Cerebellar cortex (tissue), 1 donor: ENCODE measurements at places on chromosomes 3 and 15.
A peak's percentile ranks its signal among the peaks of the same experiment; 100 is the strongest.

- DNase-seq: no peak
Observed at GRCh38 chr3:94614192-94614591, 551.3 kb downstream of the NSUN3 start.

DNA sequence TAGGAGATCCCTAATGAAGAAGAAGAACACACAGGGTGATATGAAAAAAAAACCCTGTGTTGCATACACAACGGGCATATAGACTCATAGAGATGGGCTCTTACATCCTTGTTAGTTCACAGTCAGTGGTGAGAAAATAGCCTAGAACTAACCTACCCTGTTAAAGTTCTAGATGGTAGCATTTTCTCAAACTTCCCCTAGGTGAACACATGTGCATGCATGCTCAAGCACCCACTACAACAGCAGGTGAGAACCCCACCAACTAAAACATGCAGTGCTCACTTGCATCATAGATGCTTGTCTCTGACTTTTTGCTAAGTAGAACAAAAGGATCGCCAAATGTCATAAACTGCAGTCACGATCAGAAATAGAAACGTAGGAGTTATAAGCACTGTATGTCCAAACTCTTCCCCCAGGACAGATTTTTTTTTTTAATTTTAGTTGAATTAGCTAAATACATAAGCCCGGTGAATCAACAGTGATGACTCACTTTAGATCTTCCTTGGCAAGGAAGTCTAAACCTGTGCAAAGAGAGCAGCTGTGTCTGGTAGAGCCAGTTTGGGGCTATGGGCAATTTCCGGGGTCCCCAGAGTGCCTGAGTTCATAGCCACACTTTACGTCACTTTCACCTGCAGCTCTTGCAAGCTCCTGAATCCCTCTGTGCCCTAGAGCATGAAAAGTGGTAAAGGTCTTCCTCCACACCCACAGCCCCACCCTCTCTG is 96.2 kb upstream of the SEMA6D start:
- DNase-seq: no peak

GRCh38 chr3:124391774-124392173 is 338.5 kb upstream of the UMPS start:
- no peak for DNase-seq

DNA sequence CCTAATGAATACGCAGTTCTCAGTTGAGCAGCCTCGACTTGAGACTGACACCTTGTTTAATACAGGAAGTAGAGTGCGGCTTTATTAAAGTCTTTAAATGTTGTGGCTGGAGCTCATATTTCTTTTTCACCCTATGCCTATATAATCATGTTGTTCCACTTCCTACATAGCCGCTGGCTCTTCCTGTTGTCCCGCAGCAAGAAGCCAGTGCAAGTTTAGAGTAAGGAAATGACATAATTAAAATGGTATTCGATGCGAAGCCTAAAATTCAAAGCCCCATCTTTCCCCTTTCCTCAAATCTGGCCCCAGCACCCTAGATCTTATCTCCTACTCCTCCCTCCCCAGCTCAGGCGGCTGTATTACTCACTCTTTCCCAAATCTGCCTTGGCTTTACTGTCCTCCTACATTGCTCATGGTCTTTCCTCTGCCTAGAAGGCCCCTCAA is 7.5 kb upstream of the PHLDB2 start:
- DNase-seq: no peak

DNA sequence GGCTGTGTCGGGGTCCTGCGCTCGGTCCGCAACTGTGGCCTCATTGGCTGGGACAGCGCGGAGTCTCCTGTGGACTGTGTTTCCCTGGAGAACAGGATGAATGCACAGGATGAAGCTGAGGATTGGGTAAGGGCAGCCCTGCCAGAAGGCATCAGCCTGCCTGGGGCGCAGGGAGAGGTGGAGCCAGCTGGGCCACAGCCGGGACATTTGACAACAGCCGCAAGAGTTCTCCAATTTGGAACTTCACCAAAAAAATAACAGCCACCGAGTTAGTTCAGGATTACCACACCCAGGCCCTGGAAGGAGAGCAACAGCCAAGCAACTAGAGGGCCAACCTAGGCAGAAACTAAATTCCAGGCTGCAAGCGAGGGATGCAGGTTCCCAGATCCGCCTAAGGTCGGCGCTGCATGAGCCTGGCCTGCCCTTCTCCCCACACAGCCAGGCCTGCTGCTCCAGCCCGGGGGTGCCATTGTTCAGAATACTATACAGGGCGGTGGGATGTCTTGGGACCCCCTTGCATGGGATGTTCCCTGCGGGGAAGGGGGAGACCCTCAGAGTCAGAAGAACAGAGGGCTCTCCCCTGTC is 229.3 kb downstream of the OCA2 start:
- peak; percentile 73 for DNase-seq

GRCh38 chr3:113213896-113214587 is 2.7 kb downstream of the BOC start:
- DNase-seq: no peak

DNA sequence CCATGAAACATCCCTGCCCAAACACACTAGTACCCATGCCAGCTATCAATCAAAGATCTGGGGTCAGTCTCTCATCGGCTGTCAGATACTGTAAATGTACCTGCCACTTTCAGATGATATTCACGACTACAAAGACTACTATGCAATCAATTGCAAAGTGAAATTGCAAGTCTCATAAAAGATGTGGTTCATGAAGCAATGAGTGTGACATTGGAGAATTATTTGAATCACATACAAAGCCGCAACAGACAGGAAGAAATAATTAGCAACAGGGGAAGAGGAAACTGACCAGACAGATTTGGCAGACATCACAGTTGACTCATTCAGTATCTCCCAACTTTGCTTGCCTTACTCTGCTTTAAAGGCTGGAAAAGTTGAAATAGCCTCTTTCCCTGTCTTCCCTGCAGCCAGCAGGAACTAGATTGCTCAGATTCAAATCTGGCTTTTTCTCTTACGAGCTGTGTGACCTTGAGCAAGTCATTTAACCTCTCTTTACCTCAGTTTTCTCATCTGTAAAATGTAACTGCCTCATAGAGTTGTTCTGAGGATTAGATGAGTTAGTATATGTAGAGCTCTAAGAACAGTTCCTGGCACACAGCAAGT is 95.7 kb upstream of the C3orf80 start:
- no peak for DNase-seq

GRCh38 chr3:144480416-144480919 is 508.8 kb downstream of the DIPK2A start:
- DNase-seq: no peak

- no peak for DNase-seq
Observed at GRCh38 chr3:129440618-129441190, 680 bp downstream of the IFT122 start.

DNA sequence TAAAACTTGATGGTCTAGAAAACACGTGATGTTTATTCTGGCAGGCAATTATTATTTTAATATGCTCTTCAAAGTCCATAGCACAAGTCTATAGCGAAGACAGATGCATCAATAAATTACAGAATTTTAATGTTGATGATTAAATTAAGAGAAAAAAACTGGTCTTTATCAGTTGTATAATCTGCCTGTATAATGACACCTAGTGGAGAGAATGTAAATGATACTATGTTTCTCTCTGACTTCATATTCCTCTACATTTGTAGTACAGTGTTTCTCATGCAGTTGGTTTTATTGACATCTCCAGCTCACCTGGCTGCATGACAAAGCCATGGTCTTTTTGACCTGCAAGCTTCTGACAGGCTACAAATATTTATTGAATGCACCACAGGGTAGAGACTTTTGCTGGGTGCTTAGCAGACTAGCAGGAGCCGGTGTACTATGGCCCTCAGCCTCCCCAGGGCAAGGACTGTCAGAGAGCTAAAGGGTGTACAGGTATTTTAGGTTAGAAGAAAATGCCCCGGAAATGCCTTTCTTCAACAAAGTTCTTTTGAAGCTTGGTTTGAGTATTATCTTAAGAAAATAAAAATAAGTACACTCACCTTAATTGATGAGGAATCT is 289.9 kb downstream of the GAP43 start:
- no peak for DNase-seq

DNA sequence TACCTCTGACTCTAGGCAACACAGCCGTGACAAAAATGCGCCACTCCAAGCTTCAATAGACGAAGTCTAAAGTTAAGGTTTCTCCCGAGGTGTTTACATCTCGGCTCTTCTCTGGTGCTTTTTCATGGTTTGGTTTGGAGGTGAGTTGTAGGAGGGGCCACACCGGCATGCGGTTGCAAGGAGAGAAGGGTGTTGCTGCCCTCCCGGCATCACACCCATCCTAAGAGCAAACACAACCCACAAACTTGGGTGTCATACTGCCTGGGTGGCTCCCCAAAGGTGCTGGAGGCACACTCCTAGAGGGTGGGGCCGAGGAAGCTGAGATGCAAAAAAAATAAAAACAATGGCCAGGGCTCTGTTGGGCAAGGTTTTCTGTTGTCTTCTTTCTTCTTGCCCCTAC is 225.2 kb upstream of the ICE2 start:
- DNase-seq: no peak

GRCh38 chr3:169455472-169455871 is 208.0 kb downstream of the MECOM start:
- DNase-seq: no peak

DNA sequence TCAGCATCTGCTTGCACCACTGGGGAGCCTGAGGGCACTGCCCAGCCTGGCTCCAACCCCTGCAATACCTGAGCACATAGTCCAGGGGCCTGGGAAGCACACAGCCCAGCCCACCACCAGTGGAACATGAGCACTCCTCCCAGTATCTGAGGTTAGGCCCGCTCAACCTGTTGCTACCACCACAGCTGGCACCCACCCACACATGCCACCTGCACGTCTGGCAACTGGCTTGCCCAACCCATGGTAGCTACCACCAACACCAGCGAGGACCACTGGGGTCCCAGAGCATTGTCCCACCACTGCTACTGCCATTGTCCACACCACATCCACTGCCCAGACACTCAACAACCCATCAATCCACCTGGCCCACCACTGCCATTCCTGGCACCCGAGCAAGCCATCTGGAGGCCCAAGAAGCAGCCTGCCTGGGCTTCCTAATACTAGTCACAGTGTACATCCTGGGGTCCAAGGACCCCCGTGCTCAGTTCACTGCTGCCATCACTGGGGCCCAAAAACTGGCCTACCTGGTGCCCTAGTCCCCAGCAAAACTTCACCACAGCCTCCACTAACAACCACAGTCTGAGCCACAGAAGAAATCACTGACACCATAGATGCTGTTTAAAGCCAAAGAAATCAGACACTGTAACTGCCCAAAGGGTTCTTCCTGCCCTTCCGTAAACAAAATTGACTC is 62.1 kb upstream of the TBC1D23 start:
- no peak for DNase-seq

- no peak for DNase-seq
Observed at GRCh38 chr15:60799885-60800284, 320.9 kb upstream of the ICE2 start.

- DNase-seq: no peak
Observed at GRCh38 chr15:95584088-95584487, 746.4 kb upstream of the NR2F2 start.

DNA sequence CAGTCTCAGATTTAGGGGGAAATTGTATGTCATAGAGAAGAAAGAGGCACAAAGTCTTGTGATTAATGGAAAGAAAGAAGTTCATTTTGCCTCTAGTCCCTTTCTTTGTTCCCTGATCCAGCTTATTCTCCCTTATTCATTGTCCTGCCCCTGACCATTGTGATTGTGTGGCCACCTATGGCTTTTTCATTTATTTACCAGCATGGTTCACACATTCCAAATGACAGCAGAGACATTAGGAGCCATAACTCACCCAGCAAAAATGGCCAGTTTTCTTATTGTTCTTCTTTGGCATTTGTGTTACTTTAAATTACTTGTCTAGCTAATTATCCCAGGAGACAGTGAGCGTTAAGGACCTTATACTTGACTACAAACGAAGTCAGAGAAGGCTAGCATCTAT is 36.3 kb upstream of the SGO1 start:
- no peak for DNase-seq

DNA sequence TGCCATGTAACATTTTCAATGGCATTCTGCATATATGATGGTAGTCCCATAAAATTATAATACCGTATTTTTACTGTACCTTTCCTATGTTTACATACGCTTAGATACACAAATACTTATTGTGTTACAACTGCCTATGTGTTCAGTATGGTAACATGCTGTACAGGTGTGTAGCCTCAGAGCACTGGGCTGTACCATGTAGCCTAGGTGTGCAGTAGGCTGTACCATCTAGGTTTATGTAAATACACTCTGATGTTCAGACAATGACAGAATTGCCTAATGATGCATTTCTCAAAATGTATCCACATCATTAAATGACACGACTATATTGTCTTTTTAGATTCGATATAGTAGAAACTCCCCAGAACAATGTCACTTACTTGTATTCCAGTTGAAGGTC is 22.7 kb downstream of the CD80 start:
- DNase-seq: no peak

DNA sequence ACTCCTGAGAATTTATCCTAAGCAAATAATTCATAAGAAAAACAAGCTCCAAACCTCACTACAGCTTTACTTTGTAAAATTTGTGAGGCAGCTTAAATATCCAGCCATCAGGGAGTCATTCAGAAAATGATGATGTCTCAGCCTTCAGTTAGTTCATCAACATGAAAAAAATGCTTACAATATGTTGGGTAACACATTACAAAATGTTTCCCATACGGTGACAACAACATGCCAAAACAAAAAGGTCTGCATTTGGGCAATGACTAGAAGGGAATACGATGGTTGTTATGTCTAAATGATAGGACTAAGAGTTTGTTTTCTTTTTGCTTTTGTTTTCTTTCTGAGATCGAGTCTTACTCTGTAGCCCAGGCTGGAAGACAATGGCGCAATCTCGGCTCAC is 47.0 kb upstream of the CFAP161 start:
- DNase-seq: no peak

DNA sequence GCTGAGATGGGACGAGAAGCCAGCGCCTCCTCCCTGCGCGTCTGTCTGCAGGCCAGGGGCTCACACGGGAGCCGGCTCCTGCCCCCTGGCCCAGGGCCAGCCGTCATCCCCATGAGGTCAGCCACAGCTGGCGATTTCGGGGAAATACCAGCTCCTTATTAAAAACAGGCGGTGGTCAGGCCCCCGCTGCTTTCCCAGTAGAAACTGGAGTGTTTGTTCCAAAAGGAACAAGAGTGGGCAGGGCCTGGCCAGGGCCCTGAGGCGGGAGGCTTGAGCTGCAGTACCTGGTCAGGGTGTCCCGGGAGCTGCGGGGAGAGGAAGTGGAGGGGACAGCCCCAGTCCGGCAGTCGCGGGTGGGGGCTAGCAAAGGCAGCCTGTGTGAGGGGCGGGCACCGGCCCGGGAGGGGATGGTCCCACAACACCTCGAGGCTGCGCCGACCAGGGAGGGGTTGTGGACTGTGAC is 17.8 kb downstream of the MYL3 start:
- no peak for DNase-seq

DNA sequence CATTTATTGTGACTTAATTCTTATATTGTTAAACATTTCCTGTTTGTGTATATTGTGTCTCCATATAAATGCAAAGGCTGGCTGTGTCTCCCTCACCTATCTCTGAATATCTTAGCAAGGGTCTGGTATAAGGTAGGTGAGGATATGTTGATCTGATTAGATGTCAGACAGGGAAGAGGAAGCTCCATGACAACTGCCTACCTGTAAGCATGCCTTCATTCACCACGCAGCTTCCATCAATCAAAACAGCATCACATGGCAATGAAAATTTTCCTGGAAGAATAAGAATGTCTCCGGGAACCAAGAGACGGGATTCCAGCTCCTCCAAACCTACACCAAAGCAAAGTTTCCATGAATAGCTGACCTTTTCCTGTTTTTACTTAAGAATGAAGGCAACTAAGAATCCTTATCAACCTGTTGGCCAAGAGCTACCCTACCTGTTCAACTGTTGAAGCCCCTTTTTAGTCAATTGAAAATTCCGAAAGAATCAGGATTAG is 34.8 kb downstream of the ATP13A5 start:
- DNase-seq: no peak
